Fibroblast of villous mesenchyme (primary cell): ENCODE measurements at places on chromosomes 3 and 15.

- DNase-seq = peak; percentile 35
Observed at GRCh38 chr3:141255846-141256261, 24.2 kb downstream of the PXYLP1 start.

DNA sequence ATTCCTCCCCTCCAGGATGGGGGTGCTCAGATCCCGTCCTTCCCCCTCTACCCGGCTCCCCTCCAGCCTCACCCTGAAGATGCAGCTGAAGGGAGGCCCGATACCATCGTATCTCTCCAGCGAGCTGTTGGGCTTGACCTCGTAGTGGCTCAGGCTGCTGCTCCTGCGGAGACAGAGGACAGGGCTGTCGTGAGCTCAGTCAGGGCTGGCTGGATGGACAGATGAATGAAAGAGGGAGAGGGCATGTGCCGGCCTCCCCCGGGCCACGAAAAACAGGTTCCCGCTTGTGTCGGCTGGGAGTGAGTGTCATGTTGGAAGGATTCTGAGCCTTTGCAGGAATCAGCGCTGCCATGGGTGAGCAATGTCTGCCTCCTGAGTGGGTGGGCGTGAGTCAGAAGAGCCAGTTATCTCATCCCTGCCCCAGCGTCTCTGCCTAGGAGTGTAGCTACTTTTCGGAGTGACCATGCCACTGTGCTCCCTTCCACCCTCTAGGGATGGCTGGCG, 35.2 kb downstream of the FEM1B start:
- no peak for DNase-seq

DNA sequence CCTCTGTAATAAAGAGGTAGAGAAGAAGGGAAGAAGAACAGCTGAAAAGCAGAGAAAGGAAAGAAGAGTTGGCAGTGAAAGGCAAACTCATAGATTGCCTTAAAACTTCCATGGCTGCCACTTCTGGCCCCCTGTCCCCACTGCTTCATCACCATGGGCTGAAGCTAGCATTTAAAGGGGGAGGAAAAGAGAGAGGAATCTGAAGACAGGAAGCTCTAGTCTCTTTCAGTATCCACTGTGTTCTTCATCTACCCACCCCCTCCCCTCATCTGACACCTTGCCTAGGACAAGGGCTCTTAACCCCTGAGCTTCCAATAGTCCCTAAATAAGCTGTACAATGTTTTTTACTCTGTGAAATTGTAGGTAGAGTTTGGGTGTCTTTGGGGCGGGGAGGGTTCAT, 60.6 kb downstream of the ALCAM start:
- DNase-seq = no peak

DNA sequence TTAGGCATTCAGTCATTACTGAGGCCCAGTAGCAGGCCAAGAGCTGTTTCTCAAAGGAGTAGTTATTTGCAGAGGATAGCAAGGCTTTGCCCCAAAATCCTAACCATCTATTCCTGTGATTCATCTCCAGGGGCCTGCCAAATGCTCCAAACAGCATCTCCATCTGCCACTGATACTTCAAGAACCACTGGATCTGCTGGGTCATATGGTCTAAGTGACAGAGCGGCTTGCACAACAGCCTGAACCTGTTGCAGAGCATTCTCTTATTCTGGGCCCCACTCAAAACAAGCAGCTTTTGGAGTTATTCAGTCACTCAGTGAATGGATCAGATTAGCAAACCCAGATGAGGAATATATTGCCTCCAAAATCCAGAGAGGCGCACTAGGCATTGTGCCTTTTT, 68.8 kb upstream of the ALDH1A3 start:
- no peak for DNase-seq

GRCh38 chr15:64072812-64073211, 20.8 kb downstream of the CIAO2A start:
- DNase-seq = no peak

DNA sequence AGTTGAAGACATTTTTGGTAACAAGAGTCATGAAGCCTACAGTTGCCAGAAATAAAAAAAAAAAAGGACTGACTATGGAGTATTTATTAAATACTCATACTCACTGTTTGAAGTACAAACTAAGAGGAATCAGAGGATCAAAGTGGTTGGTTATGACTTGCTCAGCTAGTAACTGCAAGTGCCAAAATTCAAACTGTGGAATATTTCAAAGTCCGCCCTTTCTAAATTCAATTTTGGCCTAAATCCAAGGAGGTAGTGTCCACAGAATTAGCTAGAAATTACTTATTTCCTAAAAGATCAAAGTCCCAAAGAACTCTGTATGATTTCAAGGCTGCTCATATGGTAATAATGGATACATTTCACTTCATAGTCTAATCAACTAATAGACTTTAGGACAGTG, 274.5 kb downstream of the ZBTB20 start:
- no peak for DNase-seq

DNA sequence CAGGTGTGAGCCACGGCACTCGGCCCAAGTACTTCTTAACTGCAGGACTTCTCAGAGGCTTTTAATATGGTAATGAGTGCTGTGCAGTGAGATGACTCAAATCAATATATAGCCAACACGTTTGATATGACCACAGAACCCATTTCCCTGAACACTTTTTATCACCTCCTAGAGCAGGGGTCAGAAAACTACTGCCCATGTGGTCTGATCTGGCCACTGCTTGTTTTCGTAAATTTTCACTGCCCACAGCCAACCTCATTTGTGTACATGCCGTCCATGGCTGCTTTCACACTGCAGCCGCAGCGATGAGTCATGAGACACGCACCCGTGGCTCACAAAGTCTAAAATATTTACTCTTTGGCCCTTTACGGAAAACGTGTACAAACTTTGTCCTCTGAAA, 179.2 kb downstream of the RORA start:
- DNase-seq = peak; percentile 66

- DNase-seq = peak; percentile 71
Observed at GRCh38 chr15:85402195-85402881, 21.9 kb downstream of the AKAP13 start.

- DNase-seq = no peak
Observed at GRCh38 chr3:172203522-172204258, 164.3 kb downstream of the FNDC3B start.

DNA sequence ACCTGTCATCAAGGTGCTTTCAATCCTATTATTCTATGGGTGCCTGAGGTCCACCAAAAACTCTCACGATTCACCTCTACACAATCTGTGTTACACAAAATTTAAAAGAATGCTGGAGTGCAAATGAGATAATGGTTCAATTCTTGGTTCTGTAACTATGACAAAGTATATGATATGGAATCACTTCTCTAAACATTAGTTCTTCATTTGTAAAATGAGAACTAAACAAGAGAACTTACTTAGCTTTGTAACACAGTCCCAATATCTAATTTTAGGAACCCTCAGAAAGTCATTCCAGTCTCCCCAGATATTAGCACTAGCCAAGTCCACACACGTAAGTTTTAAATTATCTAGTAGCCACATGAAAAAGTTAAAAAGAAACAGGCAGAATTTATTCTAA, 111.5 kb downstream of the TBL1XR1 start:
- no peak for DNase-seq

DNA sequence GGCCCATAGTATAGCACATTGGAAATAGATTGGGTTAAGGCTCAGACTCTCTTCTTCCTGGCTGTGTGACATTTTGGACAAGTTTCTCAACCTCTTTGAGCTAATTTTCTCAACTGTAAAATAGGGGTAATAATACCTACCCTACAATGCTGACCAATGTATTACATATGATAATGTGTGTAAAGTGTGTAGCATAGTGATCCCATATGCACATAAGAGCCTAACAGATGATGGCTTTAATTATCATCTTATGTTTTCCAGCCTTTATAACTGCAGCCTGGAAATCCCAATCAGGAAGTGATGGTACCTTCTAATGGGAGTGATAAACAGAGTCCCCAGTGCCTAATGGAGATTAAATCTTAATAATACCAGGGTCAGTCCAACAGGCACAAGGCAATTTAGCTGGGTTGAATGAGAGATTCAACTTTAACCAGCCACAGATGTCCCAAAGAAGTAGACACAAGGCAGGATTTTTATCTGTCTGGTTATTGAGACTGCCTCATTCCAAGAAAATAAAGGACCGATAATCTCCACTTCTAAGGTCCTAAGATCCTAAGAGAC, 12.0 kb downstream of the ADAMTS9 start:
- DNase-seq = no peak

- no peak for DNase-seq
Observed at GRCh38 chr3:128681369-128681829, 30.8 kb upstream of the RPN1 start.

GRCh38 chr15:33311312-33311971, 675 bp downstream of the RYR3 start:
- DNase-seq = no peak

- DNase-seq = no peak
Observed at GRCh38 chr3:135621184-135621920, 344.2 kb upstream of the PPP2R3A start.

- peak; percentile 41 for DNase-seq
Observed at GRCh38 chr3:156547637-156548036, 7.3 kb downstream of the SSR3 start.

DNA sequence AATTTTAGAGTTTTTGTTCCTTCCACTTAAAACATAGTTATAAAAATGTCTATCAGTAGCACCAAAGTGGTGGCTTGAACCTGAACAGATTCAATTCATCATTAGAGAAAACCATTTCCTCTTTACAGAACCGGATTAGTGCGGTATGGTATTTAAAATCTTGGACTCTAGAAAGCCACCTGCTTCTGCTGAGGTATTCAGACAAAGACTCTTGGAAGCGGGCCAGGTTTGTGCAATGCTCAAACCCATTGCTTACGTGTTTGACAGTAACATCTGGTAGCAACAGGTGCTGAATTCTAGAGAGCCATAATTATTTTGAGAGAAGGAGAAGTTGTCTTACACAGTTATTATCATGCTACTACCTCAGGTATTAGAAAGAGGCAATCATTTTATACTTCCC, 290.5 kb downstream of the NAALADL2 start:
- DNase-seq = peak; percentile 3

- DNase-seq = no peak
Observed at GRCh38 chr3:28980631-28981030, 300.2 kb upstream of the RBMS3 start.

GRCh38 chr15:72962054-72962702, 90.1 kb upstream of the NEO1 start:
- no peak for DNase-seq

GRCh38 chr3:33900809-33901505, 102.5 kb downstream of the PDCD6IP start:
- peak; percentile 41 for DNase-seq

GRCh38 chr3:9452417-9452816, 55.0 kb downstream of the SETD5 start:
- DNase-seq = peak; percentile 58

DNA sequence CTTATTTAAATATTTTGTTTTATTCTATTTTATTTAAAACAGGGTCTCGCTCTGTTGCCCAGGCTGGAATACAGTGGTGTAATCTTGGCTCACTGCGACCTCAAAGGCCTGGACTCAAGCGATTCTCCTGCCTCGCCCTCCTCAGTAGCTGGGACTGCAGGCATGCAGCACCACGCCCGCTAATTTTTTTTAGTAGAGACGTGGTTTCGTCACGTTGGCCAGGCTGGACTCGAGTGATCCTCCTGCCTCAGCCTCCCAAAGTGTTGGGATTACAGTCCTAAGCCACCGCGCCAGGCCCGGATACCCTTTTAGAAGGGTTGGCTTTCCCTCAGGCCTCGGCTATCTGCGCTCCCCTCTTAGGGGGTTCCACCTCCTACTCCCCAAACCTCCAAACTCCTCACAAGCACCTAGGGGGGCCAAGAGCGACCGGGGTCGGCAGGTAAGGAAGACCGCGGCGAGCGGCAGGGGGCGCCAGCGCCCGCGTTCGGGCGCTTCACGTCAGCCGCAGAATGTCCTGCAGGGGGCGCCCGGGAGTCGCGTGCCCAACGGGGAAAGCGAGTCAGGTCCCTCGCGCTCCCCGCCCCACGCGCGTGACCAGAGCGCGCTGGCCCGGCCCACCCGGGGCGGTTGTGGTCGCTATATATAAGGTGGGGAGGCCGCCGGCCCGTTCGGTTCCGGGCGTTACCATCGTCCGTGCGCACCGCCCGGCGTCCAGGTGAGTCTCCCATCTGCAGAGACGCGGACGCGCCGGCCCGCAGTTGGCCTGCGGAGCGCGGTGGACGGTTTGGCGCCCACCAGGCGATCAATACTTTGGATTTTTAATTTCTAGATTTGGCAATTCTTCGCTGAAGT, 51.8 kb upstream of the GATM start:
- DNase-seq = peak; percentile 67

GRCh38 chr15:99440551-99441443, 125.0 kb upstream of the MEF2A start:
- DNase-seq = no peak

DNA sequence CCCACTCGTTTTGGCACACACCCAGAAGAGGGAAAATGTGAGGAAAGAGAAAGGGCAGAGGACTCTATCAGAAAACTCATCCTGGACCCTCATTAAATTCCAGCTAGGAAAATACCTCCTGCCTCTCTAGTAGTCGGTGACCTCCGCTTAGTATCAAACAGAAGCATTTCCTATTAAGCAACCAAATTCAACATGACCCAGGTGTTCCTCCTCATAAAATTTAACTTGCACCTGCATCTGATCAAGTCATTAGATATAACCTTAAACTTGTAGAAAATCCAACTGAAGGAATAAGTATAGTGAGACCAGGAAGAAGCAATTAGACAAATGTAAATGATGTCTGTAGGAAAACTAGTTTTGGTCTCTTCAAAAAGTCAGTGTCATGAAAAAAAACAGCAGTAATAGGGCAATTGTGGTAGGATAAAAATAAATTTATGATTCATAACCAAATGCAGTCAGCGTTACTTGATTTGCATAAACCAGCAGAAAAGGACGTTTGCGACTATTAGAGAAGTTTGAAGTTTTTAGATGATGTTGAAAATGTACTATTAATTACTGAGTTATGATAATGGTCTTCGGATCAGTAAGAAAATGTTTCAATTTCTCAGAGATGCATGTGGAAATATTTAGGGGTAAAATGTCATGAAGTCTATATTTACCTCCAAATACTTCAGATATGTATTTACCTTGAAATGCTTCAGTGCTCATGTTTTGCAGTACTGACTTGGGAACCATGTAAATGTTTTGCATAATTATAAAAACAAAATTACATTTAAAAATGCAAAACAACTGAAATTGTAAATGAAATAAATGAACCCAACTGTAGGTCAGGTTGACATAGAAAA, 44.6 kb downstream of the LDHAL6B start:
- DNase-seq = no peak
